Stimulated activated CD4-positive, alpha-beta T cell treated with anti-CD3 and anti-CD28 coated beads, Interleukin-12 subunit alpha, Interleukin-12 subunit beta, amount 100 ng/mL, for 24 hours (primary cell): ENCODE measurements at places on chromosomes 13 and 19.

GRCh38 chr13:48110132-48110868 lies 15.4 kb upstream of the MED4 start:
- no peak for DNase-seq

- peak; percentile 41 for DNase-seq
These were observed 2.9 kb downstream of the RXFP2 start for GRCh38 chr13:31742097-31742734.

GRCh38 chr13:40770609-40770933 lies 419 bp downstream of the MRPS31 start:
- no peak for DNase-seq

DNA sequence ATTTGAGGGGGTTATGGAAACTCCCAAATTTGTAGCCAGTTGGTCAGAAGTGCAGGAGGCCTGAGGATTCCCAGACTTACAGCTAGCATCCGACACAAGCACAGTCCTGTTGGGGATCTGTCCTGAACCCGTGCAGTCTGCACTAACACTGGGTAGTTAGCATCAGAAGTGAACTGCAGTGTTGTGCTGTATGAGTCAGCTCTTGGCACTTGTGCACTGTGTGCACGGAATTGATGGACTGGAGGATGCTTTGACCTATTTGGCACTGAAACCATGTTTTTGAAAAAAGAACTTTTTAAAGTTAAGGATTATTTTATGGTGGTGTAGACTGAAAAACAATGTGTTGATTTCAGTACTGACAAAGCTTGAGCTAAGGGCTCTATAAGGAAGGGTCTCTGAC lies 279.0 kb downstream of the NHLRC3 start:
- no peak for DNase-seq

DNA sequence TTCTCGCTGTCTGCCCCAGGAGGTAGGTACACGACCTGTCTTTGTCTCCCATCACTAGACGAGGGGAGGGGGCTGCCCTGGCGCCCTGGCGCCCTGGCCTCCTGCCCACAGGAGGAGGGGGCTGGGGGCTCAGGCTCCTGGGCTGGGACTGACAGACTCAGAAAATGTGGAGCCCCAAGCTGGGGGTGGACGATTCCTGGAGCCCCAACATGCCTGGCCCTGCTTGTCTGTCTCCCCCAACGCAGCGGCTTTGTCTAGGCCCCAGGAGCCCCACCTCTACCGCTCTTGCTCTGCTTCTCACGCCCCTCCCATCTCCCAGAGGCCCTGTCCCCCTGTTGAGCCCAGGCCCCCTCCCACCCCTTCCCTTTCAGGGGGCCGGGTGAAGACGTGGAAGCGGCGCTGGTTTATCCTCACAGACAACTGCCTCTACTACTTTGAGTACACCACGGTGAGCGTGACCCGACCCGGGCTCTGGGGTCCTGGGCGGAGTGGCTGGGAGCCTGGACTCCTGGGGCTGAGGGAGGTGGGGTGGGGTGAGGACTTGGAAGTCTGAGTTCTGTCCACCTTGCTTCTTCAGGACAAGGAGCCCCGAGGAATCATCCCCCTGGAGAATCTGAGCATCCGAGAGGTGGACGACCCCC lies 8.6 kb downstream of the CYTH2 start:
- DNase-seq = no peak

DNA sequence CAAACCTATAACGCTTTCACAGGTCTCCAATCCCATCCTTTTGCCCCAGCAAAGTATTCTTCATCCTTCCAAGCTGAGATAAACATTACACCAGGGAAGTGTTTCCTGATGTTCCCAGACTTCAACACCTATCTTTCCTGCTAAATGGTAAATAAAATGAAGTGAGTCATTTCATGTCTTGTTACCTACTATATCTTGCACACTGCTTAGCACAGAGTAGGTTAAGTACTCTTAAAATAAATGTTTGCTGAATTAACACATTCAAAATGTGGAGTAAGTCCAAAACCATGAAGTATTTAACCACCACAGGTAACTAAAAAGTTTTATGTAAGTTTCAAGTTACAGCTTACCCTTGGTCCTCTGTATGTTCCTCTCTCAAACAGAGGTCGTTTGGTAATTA lies 3.4 kb downstream of the RBM26 start:
- DNase-seq = no peak

DNA sequence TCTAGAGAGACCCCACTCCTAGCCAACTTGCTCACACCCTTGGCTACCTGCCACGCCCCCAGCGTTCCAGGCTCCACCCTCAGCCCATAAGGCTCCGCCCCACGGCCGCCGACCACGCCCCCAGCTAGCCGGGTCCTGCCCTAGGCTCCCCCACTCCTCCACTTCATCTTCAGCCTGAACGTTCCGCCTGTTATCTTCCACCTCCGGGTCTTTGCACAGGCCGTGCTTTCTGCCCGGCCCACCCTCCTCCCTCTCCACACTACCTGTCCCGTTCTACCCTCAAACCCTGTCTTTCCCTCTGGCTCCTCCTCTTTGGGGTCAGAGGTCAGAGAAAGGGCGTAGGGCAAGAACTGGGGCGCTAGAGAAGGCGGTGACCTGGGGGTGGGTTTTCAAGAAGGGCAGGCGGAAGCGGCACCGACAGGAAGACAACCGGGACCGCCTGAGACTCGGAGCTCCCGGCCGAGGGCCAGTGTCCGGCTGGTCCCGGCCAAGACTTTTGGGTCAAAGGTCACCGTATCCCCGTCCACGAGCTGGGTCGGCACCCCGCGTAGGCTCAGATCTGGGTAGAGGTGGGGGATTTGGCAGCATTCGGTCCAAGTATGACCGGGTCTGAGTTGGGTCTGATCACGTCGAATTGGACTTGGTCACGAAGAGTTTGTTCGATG lies 2.2 kb downstream of the PDE4C start:
- peak; percentile 31 for DNase-seq

DNA sequence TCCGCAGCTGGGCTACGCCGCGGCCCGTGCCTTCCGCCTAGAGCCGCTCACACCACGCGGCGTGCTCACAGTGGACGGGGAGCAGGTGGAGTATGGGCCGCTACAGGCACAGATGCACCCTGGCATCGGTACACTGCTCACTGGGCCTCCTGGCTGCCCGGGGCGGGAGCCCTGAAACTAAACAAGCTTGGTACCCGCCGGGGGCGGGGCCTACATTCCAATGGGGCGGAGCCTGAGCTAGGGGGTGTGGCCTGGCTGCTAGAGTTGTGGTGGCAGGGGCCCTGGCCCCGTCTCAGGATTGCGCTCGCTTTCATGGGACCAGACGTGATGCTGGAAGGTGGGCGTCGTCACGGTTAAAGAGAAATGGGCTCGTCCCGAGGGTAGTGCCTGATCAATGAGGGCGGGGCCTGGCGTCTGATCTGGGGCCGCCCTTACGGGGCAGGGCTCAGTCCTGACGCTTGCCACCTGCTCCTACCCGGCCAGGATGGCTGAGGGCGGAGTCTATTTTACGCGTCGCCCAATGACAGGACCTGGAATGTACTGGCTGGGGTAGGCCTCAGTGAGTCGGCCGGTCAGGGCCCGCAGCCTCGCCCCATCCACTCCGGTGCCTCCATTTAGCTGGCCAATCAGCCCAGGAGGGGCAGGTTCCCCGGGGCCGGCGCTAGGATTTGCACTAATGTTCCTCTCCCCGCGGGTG lies 7.4 kb downstream of the DBP start:
- DNase-seq = no peak

DNA sequence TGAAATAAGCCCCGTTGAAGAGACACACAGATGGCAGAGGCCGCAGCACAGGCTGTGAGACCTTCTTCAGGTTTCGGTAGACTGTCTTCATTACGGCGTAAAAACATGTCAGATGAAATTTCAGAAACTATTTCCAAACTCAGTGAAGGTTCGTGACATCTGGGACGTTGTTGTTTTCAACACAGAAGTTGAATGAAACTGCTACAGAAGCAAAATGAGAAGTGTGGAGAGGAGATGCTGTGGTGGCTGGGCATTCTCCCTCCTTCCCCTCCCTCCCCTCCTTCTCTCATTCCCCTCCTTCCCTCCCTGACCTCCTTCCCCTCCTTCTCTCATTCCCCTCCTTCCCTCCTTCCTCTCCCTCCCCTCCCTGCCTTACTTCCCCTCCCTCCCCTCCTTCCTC lies 113.6 kb downstream of the ATP11A start:
- DNase-seq = no peak

GRCh38 chr13:30157616-30157993 lies 149.7 kb downstream of the KATNAL1 start:
- no peak for DNase-seq

DNA sequence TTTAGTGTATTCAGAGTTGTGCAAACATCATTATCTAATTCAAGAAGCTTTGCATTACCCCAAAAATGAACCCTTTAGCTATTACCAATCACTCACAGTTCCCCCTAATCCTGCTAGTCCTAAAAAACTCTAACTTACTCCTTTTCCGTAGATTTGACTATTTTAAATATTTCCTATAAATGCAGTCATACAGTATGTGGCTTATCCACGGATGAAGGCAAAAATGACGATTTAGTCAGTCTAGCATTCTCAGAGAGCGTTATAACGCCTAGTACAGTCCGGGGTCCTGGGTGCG lies 587 bp upstream of the ZNF383 start:
- DNase-seq = no peak

DNA sequence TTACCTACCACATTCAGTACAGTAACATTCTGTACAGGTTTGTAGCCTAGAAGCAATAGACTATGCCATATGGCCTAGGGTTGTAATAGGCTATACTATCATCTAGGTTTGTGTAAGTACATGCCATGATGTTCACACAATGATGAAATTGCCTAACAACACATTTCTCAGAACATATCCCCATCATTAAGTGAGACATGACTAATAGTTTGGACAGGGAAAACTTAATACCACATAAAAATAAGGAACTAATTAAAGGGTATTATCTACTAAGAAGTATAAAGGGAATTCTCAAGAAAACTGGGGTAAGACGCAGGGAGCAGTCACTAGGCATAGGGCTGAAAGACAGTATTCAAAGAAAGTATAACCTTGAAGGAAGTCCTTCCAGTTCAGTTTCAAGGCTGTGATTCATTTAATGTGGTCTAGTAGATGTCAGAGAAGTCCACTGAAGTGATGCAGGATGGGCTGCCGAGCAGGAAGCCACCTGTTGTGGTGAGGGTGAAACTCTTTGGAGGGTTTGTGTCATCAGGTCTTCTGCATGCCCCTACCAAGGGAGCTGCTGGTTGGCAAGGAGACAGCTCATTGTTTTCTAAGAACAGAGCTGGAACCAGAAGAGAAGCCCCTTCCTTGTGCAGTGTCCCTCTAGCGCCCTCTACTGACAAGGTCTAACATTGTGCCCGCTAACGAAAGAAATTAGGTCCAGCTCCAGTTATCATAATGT lies 122.9 kb downstream of the OLFM4 start:
- peak; percentile 3 for DNase-seq

GRCh38 chr13:77460195-77460594 lies 75.3 kb upstream of the SCEL start:
- no peak for DNase-seq

- DNase-seq = no peak
These were observed 338.4 kb downstream of the FOXO1 start for GRCh38 chr13:40328091-40328490.
